Fibroblast of skin of left biceps (primary cell): ENCODE measurements at places on chromosomes 12 and 14.

DNA sequence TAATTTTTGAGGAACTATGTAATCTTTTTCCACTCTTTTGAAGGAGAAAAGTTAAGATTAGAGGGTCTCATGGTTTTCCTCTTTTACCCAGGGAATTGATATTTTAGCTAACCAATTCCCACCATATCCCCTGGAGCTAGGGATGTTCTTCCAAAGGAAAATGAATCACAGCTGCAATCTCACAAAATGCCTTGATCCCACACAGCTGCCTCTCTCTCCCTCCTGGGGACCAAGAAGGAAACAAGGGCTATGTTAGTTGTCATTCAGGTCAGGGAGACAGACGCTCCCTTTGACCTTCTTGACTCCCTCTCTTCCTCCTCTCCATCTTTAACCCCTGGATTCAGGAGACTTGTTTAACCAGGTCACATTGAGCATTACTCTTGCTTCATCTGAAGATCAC is 9.5 kb downstream of the DCN start:
- DNase-seq = no peak

DNA sequence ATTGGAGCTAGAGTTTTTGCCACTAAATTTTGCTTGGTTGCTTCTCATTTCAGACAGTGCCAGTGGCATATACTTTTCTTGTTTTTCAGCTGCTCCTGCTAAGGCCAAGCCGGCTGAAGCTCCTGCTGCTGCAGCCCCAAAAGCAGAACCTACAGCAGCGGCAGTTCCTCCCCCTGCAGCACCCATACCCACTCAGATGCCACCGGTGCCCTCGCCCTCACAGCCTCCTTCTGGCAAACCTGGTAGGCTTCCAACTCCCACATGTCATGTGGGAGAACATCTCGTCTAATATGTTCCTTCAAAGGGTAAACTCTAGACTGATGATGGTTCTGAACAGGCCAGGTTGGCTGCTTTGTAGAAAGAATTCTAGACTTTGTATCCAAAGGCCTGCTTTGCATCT is 11.0 kb downstream of the DLST start:
- no peak for DNase-seq

- DNase-seq = no peak
Observed at GRCh38 chr12:64916411-64917261, 92.2 kb downstream of the TBC1D30 start.

DNA sequence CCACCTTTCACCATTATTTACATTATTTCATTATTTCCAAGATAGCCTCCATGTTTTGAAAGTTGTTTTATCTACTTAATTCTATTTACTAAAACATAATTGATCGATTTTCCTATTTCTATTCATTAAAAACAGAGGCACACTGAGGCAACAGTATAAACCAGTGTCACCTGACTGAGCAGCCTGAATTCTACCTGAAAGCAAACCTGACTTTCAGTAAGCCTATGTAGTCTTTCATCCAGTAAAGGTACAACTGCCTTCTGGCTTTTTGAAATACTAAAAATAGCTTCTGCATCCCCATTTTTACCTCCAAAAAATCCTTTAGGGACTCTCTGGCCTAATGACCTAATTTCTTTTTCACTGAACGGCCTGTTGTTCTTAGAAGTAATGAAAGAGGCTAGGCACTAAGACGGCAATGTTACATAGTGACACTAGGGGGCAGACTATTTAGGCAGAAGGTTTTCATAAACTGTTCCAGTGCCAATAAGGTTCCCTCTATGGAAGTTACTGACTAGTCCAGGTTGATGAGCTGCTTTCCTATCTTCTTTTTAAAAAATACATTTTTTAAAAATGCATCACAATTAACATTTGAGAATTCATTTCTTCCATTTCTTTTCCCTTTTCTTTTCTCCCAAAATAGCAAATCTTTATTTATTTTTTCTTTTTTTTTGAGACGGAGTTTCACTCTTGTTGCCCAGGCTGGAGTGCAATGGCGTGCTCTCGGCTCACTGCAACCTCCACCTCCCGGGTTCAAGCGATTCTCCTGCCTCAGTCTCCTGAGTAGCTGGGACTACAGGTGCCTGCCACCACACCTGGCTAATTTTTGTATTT is 17.5 kb downstream of the ANAPC5 start:
- peak; percentile 33 for DNase-seq

DNA sequence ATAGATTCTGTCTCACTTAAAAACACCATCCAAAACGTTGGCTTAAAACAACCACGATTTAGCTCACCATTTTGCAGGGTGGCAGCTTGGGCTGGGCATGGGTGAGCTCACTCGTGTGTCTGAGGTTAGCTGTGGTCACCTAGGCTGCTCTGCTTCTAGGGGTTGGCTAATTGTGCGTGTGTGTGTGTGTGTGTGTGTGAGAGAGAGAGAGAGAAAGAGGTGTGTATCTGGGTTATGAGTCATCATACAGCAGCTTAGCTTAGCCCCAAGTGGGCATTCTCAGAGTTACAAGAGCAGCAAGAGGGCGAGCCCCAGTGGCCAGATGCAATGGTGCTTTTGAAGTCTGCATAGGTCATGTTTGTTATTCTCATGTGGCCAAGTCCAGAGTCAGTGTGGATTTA is 6.0 kb downstream of the FBXW8 start:
- no peak for DNase-seq

- DNase-seq = no peak
Observed at GRCh38 chr12:47808574-47809365, 10.9 kb downstream of the HDAC7 start.

DNA sequence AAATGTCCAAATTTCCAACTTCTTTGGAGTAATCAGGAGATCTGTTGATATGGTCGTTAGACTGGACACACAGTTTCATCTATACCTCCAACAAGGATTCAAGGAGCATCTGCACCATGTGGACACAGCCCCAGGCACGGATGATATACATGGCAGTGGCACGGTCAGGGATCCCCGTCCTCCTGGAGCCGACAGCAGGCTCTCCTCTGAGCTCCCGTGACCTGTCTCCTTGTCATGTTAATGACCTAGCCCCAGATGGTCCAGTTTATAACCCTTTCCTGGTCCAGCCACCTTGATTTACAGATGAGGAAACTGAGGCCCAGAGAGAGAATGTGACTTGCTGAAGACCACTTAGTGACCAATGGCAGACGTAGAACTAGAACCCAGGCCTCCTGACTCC is 16.5 kb upstream of the SERPINA4 start:
- DNase-seq = no peak

- peak; percentile 32 for DNase-seq
Observed at GRCh38 chr12:57983146-57983857, 41.9 kb downstream of the ATP23 start.

DNA sequence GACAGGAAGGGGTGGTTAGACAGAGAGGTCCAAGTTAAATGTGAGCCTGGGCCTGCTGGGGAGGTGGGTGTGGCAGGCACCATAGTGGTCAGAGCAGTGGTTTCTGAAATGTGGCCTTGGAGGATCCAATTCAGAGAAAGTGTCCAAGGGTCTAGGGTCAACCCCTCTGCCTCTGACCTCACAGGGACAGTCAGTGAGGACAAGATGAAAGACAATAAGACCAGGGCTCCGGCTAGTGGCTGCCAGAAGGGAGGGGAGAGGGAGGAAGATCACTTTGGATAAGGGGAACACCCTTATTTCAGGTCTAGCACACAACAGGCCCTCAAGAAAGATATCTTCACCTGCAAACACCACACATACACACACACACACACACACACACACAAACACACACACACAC is 335.1 kb downstream of the MED13L start:
- no peak for DNase-seq

- no peak for DNase-seq
Observed at GRCh38 chr12:106645465-106646330, 62.9 kb downstream of the RFX4 start.

- no peak for DNase-seq
Observed at GRCh38 chr14:69259527-69260189, at the start of gene GALNT16. GALNT16 (plus strand) TSS chr14:69260158; CDS start chr14:69260291, 133 bp downstream.

DNA sequence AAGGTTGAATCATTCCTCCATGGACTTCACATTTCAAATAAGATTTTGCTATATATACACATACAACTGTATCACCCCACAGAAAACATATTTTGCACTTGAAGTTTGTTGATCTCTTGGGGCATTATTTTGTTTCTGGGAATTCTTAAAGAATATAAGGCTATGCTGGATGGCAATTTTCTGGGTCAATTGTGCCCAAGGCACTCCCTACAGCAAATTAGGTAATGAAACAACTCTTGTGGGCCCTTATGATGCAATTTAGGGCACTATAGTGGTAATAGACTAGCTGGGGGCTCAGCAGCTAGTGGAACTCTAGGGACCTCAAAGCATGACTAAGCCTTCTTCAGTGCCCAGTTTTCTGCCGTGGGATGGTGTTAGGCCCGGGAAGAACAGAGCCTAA is 444.4 kb downstream of the NRXN3 start:
- DNase-seq = no peak

GRCh38 chr12:2084553-2085296 is 31.9 kb downstream of the CACNA1C start:
- peak; percentile 58 for DNase-seq

DNA sequence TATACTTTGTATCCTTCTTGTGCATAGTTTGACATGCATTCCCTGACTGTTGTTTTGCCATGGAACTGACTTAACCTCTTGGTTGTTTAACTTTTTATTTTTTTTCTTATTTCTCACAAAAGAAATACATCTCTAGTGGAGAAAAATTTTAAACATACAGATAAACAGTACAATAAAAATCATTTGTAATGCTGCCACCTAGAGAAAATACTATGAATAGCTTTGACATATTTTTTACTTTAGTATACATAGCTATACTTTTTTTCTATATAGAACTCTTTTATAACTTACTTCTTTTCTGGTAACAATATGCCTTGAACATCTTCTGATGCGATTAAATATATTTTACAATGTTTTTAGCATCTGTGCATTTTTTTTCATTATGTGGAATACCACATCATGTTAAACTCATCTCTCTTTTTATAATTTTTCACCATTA is 184.5 kb downstream of the AKAP6 start:
- DNase-seq = no peak

DNA sequence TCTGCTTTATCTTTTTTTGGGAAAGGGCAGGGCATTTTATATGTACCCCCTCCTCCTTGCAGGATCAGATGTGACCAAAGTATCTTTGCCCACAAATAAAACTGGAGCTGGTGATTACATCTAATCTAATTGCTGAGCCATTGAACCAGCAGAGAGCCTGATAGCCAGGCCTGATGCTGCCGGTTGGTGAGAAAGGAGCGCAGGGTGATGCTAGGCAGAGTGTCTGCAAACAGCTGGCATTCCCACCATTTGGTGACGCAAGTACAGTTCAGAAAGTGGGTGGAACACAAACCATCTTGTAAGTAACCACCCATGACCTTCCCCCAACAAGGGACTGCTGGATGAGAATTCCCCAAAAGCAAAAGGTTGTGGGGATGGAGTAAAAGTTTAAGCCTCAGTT is 12.7 kb downstream of the DPPA3 start:
- no peak for DNase-seq

DNA sequence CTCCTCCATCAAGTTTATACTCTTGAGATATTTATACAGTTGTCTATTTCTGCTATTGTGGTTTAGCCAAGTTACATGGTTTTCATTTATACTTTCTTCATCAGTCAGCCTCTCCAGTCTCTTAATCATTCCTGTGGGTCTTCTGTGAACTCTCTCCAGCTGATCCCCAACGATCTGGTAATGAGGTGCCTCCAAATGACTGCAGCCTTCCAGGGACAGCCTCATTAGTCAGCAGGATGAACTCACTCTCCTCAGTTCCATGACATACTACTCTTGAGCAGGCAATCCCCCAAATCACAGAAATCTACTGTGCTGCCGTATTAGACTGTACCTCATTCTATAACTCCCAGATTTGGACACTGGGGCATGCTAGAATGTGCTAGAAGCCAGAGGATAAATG is 15.3 kb downstream of the AREL1 start:
- DNase-seq = peak; percentile 56

GRCh38 chr14:103517721-103518421 is 4.8 kb downstream of the CKB start:
- no peak for DNase-seq

GRCh38 chr12:65318186-65318685 is 39.8 kb downstream of the MSRB3 start:
- DNase-seq = no peak

- DNase-seq = no peak
Observed at GRCh38 chr12:95600567-95600966, 49.3 kb upstream of the USP44 start.

DNA sequence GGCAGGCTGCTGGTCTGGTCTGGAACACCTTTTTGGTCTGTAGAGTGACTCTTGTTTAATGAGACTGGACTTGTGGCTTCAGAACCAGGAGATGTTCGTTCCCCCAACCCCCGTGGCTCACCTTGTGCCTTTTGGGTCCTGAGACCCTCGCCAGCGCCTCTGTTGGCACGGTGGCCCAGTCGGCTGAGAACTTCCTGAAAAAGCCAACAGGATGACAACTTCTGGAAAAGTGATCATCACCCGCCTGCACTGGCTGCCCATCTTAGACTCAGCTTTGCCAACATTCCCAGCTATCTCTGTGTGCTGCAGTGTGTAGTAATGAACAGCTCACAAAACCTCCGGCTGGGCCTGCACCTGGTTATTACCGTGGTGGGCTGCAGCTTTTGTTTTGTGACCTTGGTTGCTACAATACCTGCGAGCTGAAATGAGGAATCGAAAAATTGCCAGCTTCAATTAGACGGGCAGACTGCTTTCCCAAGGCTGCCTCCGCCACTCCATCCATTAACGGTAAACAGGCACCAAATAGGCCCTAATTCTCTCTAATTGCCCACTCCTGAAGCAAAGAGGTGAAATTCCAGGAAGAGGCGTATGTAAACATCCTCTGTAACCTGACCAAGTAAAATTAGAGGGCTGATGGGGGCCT is 16.0 kb downstream of the MEG3 start:
- DNase-seq = no peak

GRCh38 chr12:13537623-13538022 is 341.1 kb downstream of the EMP1 start:
- DNase-seq = no peak

GRCh38 chr14:102593061-102593824 is 794 bp downstream of the RCOR1 start:
- DNase-seq = no peak

GRCh38 chr14:54312166-54312801 is 84.5 kb upstream of the CDKN3 start:
- DNase-seq = peak; percentile 17

GRCh38 chr12:1126091-1126490 is 135.1 kb downstream of the ERC1 start:
- DNase-seq = no peak

DNA sequence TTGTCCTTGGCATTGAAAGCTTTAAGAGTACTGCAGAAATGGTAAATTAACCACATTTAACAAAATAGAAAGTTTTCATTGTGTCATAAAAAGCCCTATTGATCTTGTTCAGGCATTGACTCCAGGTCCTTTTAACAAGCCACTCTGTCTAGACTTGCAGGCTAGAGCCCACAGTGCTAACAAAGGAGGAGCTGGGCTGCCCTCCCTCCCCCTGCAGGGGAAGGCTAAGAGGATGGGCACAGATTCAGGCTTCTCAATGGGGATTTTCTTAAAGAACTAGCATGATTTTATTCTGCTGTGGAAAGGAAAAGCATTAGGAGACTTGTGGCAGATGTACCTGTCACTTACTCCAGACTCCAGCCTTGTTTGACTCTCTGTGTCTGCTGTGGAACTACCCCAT is 463.6 kb downstream of the NRXN3 start:
- no peak for DNase-seq
